ENCODE measurements at places on chromosomes 16 and 17. TPM values are rescaled to one million over a fixed set of nuclear protein-coding genes. Genes with fewer than 3 reads are reported as not detected.

GRCh38 chr16:72013389-72013788, 4.8 kb downstream of the DHODH start:
- DNase-seq = peak; percentile 68

GRCh38 chr16:31357324-31358109, 2.5 kb downstream of the ITGAX start:
- DNase-seq = no peak

- DNase-seq = peak; percentile 34
Measured at GRCh38 chr17:27747462-27748359, 52.6 kb downstream of the NOS2 start.

GRCh38 chr17:46099865-46100264, 93.4 kb downstream of the KANSL1 start:
- no peak for DNase-seq

GRCh38 chr16:66701026-66701425, 4.5 kb upstream of the CMTM4 start:
- no peak for DNase-seq

ZP2 gene
- total RNA-seq = not detected

CCDC144A gene
- 0.82 TPM for total RNA-seq

GRCh38 chr16:68446681-68447652, 1.3 kb downstream of the SMPD3 start:
- no peak for DNase-seq

ITGA2B gene
- 1.0 TPM for total RNA-seq

ZNF469 gene
- 0.56 TPM for total RNA-seq

PABPN1L gene
- not detected for total RNA-seq

DNA sequence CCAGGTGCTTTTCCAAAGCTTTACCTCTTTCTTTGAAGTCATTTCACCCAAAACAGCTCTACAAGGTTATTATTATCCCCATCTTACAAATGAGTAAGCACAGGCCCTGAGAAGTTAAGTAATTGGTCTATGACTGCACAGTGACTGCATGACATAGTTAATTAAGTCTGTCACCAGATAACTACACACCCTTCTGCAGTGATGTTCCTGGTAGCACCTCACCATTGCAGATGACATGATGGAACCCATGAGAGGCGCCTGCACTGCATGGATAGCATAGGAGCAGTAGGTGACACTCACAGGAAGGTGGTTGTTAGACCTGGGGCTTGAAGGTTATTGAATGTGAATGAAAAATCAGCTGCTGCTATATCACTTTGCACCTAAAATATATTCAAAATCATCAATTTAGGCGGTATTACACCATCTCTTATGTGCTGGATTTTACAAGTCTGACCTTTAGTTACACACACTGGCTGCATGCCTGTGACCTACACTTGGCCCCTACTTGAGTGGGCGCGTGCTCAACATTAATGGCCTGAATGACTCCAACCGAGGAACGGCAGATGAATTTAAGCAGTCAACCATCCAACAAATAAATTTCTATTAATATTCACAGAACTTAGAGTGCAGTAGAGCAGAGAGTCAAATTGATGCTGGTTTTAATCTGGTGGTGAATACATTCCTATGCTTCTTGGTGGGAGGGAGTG, 239.6 kb downstream of the CDH11 start:
- no peak for DNase-seq

BTBD17 gene
- total RNA-seq = not detected

ANKRD13B gene
- total RNA-seq = 8.3 TPM

DNA sequence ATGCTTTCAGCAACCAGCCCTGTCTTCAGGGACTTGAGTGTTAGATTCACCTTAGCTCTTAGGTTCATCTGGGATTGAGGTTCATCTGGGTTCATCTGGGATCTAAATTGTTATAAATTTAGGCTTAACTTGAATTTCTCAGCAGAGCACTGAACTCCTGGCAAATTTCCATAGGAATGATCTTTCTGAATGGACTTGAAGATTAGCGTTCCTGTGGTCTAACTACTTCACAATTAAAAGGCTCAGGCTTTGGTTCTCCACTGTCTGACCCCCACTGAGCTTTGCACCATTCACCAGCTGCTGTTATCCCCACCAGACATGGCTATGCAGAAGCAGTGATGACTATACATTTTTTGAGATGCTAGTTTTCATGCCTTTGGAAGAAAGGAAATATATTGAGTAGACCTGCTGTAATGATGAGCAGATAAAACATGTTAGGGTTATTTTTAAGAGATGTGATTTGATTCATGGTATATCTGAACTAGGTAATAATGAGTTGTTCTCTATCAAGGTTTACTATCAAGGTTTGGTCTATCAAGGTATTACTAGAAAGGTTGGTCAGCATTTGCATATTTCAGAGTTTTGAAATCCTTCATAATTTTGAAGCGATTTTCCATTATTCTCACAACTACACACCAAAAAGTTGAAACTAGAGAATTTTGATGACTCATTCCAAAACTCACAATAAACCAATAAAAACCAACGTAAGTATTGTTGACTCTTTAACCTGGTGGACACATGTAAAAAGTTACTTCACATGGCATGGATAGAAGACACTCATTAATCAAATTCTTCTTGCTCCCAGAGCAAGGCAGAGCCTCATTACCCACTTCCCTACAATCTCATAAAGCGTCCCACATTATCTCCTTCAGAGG, 71.7 kb downstream of the SNX11 start:
- DNase-seq = no peak

GRCh38 chr17:67132366-67132765, 88.0 kb downstream of the CACNG1 start:
- no peak for DNase-seq

TBC1D3E gene
- not detected for total RNA-seq

GRCh38 chr16:74029115-74029792, 267.4 kb upstream of the PSMD7 start:
- no peak for DNase-seq

PRSS27 gene
- 0.51 TPM for total RNA-seq

MYL11 gene
- not detected for total RNA-seq

DNA sequence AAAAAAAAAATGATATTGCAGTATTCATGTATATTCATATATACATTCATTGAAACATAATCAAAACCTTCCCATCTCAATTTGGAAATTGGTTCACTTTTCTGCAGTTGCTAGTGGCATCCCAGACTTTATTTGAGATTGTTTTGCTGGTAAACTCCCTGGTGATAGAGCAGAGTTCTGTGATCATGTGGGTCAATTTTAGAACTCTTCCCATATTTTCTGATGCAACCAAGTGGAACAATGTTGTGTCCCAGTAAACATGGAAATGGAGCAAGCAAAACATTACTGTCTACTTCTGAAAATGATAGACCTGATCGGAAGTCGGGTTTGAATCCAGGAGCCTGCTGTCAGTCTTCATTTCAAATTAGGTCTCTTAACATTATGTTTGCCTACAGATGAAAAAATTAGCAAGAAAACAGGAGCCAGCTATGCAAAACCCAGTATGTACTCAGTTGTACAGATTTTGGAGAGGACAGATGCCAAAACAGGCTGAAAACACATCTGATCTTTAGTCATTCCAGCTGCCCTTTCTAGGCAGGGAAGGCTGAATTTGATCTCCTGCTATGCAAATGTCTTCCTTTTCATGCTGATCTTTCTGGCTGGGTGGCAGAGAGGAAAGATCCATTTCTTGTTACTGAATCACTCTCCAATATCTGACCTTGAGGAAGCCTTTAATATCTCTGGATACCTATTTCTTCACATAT, 786.6 kb upstream of the SOX9 start:
- no peak for DNase-seq

DNA sequence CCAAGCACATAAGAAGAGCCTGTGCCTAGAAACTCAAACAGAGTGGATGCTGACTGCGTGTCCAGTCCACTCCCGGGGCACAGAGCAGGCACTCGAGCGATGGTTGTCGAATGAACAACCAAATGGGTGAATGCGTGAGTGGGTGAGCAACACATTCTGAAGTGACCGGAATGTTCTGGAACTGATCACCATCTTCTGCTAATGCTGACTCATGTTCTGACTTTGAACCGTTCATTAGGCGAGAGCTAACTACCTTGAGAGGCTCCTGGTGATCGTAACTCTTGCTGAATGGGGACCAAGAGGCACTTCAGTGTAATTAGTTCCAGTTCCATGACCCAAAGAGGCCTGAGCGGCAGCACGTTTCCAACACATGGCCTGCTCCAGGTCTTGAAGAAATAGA, 37.9 kb downstream of the IRF8 start:
- no peak for DNase-seq

MRPL58 gene
- total RNA-seq = 44.8 TPM

GRCh38 chr16:56938664-56939513, 6.9 kb downstream of the HERPUD1 start:
- no peak for DNase-seq

HS3ST3A1 gene
- not detected for total RNA-seq

DNA sequence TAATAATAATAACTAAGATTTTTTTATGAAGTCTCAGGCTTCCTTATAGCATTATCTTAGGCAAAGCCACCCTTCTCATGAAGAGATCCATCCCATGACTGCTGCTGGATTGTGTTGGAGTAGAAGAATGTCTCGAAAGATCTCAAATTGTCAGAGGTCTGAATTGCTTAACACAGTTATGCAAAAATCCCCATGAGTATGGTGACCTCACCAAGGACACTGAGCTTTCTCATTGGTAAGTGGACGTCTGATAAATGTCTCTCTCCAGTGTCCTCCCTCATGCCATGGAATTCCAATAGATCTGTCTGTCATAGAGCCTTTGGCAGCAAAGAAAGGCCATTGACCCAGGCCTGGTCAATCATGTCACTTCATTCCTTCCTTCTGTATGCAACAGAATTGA, 264.5 kb downstream of the CDH11 start:
- no peak for DNase-seq

DNA sequence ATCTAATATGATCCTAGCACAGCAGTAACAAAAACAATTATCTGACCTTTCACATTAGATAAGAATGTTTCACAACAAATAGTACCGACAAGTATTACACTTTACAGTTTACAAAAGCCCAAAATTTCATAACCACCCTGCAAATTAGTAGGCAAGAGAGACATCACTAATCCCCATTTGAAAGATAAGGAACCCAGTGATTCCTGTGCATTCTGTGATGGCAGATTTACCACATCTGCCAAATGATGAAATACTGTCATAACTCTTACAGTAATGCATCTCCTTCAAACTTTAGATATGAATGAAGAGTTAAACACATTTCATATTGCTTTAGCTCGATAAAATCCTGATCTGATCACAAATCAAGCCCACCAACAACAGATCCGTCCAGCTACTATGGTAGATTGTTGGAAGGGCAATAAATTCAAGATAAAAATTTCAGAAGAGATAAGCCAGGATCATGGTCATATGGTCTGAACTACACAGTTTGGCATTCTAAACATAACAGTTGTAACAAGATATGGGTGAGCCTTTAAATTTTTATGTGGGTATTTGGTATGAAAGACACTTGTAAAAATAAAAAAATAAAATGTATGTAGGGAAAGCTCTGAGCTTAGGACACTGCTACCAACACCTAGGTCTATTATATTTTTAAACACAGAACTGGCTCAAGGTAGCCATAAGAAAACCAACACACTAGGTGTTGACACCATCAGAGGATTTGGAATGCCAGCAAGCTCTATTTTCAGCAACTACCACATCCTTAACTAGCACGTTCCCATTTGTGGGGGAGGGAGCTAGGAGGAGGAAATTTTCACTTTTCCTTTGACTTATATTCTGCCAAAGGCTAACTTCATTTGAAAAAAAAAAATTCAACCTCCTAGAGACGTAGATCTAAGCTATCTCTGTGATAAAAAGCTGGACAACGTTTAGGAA, 9.3 kb downstream of the YWHAE start:
- DNase-seq = no peak

DNA sequence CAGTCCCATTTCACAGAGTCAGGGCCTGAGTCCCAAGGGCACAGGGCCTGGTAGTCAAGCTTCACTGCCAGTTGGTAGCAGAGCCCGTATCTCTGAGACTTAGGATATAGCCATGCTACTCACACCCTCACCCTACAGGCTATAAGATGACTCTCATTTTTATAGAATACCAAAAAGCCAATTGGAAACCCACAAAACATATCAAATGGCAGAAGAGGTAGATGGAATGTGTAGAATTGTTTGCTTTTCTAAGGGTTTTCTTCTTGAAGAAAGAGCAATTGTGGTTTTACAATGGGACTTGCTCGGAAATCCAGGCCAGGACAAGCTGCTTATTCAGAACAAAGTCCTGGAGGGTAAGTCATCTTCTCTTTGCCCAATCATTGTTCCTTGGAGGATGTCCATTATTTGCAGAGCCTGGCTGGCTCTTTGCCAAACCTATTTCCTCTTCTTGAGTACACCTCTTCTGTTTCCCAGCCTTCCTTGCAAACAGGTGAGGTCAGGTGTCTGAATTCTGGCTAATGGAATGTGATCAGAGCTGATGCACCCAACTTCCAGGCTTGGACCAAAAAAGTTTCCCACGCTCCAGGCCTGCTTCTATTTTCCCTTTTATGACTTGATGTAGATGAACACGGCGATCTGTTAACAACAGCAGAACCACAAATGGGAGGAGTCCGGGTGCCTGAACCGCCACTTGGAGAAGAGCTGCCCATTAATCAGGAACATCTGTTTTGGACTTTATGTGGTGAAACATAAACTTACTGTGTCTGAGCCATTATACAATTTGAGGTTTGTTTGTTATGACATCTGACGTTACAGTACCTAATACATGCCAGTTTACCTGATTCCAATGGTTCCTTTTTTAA, 16.9 kb upstream of the CCL22 start:
- no peak for DNase-seq

GRCh38 chr17:75412455-75413317, 7.2 kb upstream of the GRB2 start:
- DNase-seq = peak; percentile 70

TMC8 gene
- total RNA-seq = 2.6 TPM

- no peak for DNase-seq
Measured at GRCh38 chr17:61997664-61998063, 67.4 kb downstream of the MED13 start.

ATP1B2 gene
- total RNA-seq = 1.2 TPM

SPIRE2 gene
- total RNA-seq = 0.90 TPM

- DNase-seq = no peak
Measured at GRCh38 chr16:84635702-84636101, 12.6 kb upstream of the KLHL36 start.

DNA sequence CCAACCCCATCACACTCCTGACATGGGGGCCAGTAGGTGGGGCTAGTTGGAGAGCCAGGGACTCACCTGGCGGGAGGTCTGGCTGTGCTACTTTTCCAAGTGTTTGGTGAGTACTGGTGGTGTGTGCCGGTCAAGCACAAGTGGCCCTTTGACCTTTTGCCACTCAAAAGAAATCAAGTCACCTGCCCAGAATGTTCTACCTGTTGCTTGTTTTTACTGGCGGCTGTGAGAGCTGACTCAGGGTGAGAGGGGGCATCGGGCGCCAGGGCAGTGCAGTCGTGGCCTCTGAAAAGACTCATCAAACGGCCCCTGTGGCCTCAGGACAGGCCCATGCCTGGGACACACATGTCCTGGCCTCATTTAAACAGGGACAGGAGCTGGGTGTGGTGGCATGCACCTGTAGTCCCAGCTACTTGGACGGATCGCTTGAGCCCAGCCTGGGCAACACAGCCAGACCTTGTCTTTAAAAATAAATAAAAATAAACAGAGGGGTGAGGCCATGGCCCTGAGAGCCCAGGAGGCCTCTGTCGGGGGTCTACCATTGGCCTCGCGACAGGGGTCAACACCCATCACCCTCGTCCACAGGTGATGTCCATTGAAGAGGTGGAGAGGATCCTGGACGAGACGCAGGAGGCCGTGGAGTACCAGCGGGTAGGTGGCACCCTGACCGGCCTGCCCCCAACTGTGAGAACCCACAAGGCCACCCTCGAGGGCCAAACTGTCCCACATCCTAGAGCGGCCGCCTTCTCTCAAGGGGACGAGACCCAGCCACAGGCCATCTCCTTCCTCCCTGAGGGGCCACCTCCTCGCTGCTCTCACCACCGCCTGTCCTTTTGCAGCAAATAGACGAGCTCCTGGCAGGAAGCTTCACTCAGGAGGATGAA, 5.0 kb downstream of the CHMP6 start:
- DNase-seq = no peak

SLC16A13 gene
- 0.70 TPM for total RNA-seq

TBX21 gene
- total RNA-seq = not detected

All from right atrium auricular region (tissue), 2 donors.